ENCODE measurements at places on chromosomes 5 and 9.

DNA sequence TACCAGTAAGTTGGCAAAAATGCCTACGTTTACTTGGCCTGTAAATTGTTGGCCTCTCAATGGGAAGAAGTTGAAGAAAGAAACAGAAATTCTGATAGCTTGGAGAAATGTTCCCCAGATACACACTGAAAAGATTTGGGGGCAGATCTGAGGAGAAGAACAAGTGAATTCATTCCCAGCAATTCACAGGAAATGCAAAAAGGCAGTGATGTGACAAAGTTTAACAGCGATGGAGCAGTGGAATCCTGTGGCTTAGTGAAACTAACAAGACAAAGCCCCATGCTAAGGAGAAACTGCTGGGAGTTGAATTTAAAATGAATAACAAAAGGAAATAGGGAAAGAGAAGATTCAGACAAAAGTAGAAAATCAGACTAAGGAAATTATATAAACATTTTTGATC, 213.2 kb upstream of the EDIL3 start:
- DNase-seq, result no peak

DNA sequence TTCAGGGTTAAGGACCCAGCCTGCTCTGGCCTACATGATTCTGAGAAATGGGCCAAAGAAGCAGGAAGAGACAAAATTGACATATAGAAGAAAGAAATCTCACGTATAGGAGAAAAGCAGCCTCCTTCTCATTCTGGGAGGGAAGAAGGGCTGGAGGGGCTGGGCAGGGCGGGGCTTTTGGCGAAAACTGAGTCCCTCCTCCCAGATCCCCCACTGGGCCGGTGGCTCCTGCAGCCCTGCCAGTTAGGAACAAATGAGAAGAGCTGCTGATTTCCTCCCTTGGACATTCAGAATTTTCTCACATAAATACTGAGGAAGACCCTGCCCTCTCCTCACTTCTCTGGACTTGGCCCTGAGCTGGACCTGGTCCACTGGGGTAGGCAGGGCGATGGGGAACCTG, at the start of gene WNT8A:
TSS of gene WNT8A (plus strand) at position 332 of the 400 bp plus-strand sequence. CDS start 95 bp downstream, outside the sequence.
- no peak for DNase-seq

DNA sequence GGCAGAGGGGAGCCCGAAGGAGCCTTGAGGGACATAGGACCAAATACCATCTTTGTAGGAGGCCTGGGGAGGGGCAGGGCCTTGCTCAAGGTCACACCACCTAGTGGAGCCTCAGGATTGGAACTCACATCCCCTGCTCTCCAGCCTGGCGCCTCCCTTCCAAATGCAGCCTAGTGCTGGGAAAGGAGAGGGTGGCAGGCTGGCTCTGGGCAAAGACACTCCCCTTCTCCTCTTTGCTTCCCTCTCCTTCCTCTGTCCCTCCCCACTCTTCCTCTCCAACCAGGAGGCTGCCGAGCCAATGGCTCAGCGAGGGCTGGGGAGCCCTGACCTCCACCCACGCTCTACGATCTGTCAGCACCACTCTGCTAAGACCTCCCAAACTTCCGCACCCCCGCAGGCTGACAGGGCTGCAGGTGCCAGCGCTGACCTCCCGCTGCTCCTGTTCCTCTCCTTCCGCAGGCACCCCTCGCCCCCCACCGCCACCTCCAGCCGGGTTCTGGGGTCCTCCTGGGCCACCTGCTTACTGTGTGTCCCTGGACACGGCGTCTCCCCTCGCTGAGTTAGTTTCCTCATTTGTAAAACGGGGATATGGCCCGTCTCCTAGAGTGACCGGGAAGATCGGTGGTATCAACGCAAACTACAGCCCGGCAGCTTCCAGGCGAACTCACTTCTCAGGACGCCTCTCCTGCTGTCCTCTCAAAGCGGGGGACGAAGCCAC, 52.9 kb downstream of the C9orf50 start:
- peak; percentile 75 for DNase-seq

DNA sequence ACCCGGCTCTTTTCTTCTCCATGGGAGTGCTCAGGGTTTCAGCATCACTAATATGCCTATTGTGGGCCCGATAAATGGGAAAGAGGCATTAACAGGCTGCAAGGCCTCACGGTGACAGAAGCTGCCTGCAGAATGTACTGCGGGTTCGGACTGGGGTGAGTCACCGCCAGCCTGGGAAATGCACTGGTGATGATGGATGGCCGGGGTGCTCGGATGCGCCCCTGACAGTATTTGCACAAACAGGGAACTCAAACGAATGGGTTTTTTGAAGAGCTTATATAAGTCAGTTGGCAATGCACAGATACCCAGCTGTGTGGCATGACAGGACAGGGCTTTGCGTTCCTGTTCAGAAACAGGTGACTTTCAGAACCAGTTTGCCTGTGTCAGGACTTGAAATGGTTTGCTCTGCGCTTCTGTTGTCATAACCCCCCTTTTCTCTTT, 42.0 kb upstream of the PITX1 start:
- DNase-seq, result no peak

DNA sequence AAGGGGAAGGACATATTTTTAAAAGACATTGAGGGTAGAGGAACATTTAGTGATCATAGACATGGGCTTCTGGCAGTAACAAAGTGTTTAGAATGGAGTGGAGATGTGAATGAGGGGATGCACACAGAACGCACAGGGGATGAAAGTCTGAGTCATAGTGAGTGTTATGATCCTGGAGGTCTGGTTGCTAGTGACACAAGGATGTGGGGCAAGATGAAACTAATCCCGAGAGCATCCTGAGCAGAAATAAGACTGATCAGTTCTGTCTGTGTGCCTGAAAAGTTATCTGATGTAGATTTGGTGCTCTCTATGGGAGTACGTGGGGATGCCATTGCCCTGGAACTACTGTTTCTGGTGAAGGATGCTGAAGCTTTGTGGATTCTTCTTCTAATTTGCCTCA, 141.1 kb downstream of the CHSY3 start:
- no peak for DNase-seq

GRCh38 chr5:175489693-175490443, 11.5 kb downstream of the SFXN1 start:
- DNase-seq, result no peak

DNA sequence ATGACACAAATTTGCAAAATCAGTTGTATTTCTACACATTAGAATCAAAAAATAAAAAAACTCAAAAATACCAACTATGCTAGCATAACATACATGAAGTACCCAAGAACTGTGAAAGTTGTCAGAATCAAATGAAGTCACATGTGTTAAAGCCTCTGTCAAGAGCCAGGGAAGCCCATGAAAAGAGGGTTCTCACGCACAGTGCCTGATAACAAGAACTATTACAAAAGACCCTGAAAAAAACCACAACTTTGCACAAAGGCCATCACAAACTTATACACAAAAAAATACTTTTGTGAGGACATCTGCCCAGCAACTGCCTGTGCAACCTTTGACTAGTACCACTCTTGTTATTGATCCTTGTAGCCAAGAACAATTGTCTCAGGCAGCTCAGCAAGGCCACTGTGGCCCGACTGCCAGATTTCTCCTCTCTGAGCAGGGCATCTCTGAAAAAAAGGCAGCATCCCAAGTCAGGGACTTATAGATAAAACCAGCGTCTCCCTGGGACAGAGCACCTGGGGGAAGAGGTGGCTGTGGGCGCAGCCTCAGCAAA, 28.9 kb upstream of the HNRNPA0 start:
- DNase-seq, result no peak

DNA sequence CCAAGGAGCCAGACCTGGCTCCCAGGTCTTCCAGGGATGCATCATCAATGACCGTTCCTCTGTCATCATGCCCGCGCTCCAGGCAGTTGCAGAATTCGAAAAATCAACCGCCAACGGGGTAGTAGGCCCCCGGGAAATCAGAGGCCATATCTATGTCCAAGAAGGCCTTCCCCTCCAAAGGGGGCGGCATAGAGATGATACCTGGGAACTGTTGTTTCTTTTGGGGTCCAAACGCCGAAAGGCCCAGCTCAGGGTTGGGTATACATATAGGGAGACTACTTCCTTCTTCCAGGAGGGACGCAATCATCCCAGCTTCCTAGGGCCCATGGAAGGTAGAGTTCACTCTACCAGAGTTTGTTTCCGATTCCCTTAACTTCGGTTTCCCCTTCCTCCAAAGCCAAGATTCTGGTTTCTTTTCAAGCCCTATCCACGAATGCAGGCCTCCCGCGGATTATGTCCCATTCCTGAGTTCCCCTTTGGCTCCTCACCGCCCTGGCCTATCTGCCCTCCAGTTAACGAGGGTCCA, 754 bp downstream of the DCAF12 start:
- DNase-seq, result peak; percentile 11

- peak; percentile 34 for DNase-seq
Measured at GRCh38 chr5:102713682-102714231, 41.3 kb upstream of the PAM start.

GRCh38 chr5:178081571-178082243, 31.6 kb upstream of the N4BP3 start:
- no peak for DNase-seq

DNA sequence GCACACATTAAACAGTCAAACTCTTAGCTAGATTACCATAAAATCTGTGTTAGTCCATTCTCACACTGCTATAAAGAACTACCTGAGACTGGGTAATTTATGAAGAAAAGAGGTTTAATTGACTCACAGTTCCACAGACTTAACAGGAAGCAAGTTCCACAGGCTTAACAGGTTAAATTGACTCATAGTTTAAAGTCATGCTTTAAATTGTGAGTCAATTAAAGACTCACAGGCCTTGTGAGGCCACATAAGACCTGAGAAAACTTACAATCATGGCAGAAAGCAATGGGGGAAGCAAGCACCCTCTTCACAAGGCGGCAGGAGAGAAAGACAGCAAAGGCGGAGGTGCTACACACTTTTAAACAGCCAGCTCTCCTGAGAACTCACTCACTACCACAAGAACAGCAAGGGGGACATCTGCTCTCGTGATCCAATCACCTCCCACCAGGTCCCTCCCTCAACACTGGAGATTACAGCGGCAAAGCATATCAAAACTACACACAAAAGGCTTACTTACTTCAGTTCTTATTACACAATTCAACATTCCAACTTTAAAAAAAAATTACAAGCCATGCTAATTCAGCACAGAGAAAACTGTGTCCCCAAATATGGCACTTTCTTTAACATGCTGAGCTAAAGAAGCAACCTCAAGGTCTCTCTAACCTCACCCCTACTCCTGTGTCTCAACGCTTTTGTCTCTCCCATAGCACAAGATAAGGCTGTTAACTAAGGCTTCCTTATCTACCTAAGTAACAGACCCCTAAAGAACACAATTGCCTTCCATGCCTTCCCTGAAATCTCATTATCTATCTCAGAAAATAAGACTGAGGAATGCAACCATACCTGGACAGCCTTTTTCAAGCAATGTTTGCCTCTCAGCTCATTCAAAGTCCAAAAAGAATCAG, 805.1 kb downstream of the NR2F1-AS1 start:
- DNase-seq, result peak; percentile 3
